ENCODE measurements at places on chromosomes 7 and 10.

- no peak for DNase-seq
These were observed 333.3 kb downstream of the SDK1 start for GRCh38 chr7:3634396-3634795.

GRCh38 chr10:91549262-91549661 is 83.6 kb downstream of the PPP1R3C start:
- DNase-seq, result no peak

DNA sequence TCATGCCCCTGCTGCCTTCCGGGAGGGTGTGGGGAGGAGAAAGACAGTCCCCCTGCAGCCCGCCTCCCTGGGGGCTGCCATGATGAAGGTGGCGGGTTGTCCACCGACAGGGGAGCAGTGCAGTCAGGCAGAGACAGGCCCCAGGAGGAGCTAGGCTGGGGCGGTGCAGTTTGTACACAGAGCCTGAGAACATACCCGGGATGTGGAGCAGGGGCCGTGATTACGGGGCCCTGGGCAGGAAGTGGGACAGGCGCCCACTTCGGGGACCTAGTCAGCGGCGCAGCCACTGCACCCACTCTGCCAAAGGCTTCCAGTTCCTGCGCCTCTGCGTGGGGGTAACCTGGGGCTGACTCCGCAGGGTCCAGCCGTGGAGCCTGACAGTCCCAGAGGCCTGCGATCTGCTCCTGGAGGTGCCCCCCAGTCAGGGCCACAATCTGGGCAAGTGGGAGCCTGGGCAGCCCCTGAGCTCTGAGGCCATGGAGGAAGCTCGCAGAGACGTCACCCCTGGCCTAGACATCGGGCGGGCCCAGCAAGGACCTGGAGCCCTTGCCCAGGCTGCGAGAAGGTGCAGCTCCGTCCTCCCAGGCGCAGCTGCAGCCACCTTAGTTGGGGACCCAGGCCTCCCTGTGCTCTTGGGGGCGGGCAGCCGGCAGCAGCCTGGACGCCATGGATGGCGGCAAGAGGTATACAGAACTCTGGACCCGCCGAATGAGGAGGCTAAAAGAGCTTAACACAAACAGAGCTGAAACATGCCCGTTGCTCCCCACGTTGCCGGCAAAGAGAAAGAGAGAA is 1356.8 kb downstream of the XPNPEP1 start:
- DNase-seq, result no peak

DNA sequence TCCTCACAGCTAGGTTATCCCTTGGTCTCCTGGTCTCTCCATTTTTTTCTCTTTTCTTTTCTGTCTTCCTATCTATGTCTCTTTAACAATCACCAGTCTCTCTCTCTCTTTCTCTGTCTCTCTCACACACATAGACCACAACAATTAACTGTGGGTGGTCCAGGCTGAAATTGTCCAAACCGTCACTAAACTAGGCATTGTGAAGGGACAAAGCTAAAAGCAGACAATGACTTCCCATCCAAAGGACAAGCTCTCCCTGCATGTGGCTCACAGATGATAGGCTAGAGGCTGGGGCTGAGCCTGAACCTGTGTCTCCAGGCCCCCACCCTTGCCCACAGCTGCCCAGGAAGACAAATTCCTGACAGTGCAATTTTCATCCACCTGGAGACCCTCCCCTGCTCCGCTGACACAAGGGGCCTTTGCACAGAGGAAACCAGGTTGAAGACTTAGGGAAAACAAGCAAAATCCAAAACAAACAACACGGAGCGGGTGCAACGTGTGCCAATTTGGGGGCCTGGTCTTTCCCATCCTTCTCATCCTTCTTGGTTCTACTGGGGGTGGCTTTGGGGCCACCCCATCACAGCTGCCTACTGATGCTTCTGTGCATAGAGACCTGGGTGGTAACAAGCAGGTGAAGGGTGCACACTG is 755.4 kb downstream of the GRID1 start:
- no peak for DNase-seq

DNA sequence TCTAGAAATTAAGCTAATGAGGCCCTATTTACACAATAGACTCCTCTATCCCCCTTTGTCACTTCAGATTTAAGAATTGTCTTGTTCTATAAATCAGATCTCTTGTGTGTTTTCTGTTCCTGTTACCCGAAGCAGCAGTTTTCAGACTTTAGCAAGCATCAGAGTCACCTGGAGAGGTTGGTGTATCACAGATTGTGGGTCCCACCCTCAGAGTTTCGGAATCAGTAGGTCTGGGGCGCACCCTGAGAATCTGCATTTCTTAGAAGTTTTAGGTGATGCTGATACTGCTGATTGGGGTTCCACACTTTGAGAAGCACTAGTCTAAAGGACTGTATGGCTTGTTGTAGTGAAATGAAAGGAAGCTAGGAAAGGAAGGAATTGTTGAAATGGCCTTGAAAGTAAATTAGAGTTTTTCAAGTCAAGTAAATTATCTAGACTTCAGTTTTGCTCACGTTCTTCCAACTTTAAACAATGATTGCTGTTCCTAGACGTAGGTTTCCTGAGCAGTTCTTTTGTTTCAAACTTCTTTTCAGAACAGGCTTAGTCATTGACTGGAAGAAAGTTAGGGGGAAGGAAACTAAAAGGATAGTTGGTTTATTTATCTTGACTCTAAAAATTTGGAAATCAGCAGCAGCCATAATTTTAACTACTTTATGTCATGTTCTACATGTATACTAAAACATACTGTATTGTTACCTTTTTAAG is 15.7 kb downstream of the BPGM start:
- DNase-seq, result no peak
